SK-N-SH (cell line): ENCODE measurements at places on chromosomes 1 and 21.

DNA sequence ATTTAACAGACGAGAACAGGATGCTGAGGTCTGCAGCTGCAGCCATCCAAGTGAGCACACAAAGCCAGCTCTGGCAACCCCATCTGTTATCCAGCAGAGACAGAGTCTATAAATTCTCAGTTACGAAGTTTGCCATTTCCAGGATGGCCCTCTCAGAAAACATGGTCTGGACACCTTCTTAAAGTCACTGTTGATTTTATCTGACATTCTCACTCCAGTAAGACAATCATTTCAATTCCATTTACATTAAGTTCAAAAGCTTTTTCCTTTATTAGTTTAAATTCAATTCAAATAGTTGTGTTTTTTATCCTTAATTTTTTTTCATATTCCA lies 125.5 kb downstream of the DMRTB1 start:
- DNase-seq: no peak

GRCh38 chr1:218546314-218546713 lies 201.2 kb downstream of the TGFB2 start:
- no peak for DNase-seq

GRCh38 chr1:72184099-72184701 lies 98.1 kb downstream of the NEGR1 start:
- DNase-seq: no peak

GRCh38 chr1:204103431-204103741 lies 30.5 kb downstream of the SOX13 start:
- DNase-seq: no peak

- DNase-seq: no peak
Observed at GRCh38 chr1:61459345-61459744, 265.6 kb downstream of the TM2D1 start.

- no peak for DNase-seq
Observed at GRCh38 chr1:204368996-204369726, 9.4 kb upstream of the PLEKHA6 start.

GRCh38 chr1:177423090-177423489 lies 252.3 kb downstream of the BRINP2 start:
- DNase-seq: no peak

GRCh38 chr21:40615505-40616376 lies 231.2 kb downstream of the DSCAM start:
- DNase-seq: no peak

- DNase-seq: no peak
Observed at GRCh38 chr1:242712248-242712647, 187.8 kb upstream of the PLD5 start.

- no peak for DNase-seq
Observed at GRCh38 chr1:239998312-239998649, 93.4 kb upstream of the FMN2 start.

DNA sequence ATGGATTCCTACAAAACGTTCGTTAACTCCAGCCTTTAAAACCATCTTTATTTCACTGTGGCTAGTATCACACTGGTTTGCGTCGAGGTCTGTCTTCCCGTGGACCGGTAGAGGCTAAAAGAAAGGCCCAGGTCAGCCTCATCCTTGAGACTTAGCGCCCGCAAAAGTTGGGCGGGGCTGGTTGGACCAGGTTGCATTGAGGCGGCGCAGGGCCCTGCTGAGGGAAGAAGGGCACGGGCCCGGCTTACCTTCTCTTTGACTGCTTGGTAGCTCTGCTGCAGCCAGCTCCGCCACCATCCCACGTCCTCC lies 455 bp downstream of the BSDC1 start:
- no peak for DNase-seq

- DNase-seq: no peak
Observed at GRCh38 chr1:165067829-165068228, 288.7 kb downstream of the LMX1A start.

DNA sequence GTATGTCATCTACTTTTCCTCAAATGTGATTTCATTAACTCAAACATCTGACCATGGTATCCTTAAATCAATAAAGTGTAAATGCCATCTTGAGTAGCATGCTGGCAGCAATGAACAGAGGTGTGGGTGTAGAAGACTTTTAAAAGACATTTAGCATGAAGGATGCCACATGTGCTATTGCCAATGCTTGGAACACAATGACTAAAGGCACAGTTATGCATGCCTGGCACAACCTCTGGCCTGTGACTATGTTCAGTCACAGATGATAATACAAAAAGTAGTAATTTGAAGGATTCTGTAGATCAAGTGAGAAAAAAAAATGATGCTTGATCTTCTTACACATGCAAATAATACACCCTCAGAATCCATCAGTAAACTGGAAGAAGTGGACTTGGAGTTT lies 938.9 kb upstream of the ADGRL4 start:
- no peak for DNase-seq

DNA sequence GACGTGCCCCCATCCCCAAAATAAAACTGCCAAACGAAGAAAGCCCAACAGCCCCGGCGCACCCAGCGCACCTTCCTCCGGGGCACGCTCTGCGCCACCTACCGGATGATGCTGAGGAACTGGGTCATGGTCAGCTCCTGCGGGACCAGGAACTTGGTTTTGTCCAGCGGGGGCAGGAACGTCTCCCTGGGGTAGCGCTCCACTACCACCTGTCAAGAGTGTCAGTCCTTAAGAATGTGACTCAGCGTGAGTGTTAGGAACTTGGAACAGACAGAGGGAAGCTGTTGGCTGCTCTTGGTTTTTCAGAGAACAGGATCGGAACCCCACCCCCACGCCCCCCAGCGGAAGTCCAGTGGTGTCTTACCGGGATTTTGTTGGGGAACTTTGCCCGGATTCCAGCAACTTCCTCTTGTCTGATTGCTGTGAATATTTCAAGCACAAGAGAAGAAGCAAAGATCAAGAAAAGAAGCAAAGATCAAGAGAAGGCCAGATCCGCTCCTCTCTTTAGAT lies 431 bp downstream of the MAP1LC3C start:
- DNase-seq: no peak

DNA sequence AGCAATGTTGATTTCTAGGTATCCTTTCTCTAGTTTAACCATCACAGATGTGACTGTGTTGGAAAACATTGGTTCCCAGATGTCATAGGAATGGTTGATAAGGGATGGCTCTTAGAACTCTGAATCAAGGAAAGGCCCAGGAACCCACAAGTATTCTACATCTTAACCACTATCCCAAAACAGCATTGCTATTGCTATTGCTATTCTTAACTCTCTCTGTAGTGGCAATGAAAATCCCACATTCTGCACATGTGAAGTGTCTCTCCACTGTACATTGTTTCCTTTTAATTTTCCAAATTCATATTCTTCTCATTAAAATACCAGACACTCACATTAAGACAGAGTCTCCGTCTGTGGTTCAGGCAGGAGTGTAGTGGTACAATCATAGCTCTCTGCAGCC lies 420.4 kb upstream of the RUNX1 start:
- no peak for DNase-seq

DNA sequence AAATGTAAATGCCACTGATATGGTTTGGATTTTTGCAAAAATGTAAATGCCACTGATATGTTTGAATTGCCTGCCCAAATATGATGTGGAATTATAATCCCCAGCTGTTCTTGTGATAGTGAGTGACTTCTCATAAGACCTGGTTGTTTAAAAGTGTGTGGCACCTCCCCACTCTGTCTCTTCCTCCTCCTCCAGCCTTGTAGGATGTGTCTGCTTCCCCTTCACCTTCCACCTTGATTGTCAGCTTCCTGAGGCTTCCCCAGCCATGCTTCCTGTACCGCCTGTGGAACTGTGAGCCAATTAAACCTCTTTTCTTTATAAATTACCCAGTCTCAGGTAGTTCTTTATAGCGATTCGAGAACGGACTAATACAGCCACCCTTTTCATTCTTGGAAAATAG lies 1.3 kb upstream of the CCT8 start:
- no peak for DNase-seq

DNA sequence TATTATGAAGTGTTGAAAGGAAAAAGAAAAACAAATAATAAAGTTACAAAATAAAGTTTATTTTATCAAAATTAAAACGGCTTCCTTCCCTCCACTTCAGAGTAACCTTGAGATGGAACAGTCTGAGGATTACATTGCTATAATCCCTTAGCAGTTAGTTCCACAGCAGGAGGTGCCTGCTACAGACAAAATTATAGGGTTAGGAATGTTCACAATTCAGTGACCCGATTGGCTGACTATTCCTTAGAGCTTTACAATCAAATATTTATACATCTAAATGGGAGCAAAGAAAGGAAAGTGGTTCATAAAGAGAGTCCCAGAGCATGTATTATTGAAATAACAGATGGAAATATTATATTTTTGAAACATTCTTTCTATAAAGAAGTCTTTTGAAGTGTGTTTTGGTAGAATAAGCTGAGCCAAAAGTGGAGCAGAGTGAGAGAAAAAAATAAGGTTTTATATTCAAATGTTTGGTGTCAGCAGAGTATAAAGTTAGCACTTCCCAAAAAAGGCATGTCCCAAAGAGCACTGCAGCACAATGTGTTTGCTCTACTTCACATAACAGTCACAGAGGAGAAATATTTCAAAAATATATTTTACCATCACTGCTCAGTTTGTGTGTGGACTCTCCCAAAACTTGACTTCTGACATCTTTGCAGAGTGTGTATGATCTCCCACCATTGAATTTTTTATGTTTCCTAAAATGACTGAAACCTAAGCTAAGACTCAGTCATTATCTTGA lies 71.4 kb upstream of the GORAB start:
- no peak for DNase-seq

DNA sequence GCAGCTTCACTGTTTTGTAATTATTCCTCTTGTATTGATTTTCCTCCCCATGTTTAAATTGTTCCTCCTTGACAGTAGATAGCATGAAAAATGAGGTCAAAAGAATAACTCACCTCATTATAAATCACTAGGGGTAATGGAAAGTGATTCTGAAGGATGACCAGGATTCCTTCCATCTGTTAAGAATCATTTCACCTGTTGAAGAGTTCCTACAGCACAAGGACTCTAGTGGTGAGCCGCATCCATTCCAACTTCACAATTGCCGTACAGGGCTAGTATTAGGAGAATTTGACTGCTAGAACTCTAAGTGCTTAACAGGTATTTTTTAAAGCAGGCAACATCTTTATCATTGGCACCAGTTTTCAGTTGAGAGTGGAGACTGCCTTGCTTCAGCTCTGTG lies 13.7 kb downstream of the PPP1R12B start:
- no peak for DNase-seq

- peak; percentile 61 for DNase-seq
Observed at GRCh38 chr1:38789498-38790169, 69.9 kb downstream of the RRAGC start.

- no peak for DNase-seq
Observed at GRCh38 chr1:201590474-201590873, 51.5 kb downstream of the NAV1 start.

- DNase-seq: no peak
Observed at GRCh38 chr1:202058001-202058908, 47.9 kb downstream of the ELF3 start.

- no peak for DNase-seq
Observed at GRCh38 chr1:198443365-198444233, 96.9 kb downstream of the ATP6V1G3 start.

DNA sequence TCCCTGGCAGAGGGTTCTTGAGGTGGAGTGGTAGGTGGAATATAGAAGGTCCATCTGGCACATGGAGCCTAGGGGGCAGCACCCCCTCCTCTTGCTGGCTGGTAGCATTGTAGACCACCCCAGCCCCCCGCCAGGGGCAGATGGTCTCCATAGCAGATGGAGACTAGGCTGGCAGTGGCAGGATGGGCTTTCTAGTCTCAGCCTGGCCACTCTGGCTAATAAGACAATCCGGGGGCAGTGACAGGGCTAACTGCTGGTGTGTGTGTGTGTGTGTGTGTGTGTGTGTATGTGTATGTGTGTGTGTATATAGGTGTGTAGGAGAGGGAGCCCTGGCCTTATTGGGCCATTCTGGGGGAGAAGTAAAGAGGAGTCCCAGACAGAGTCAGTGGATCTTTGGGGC lies 16.1 kb downstream of the UTP11 start:
- DNase-seq: peak; percentile 61

DNA sequence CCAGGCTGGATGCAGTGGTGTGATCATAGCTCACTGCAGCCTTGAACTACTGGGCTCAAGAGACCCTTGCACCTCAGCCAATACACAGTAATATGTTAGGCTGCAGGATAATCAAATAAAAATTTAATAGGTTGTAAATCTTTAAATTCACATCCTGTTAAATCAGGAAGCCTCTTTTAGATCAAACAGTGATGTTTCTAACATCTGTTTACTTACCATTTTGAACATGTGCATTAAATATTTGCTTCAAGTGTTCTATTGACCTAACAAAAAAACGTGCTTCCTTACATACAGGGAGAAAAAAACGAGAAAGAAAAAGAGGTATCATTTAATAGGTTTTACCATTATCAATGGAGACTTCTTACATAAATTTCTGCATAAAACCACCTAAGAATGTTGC lies 70.6 kb downstream of the IARS2 start:
- no peak for DNase-seq

DNA sequence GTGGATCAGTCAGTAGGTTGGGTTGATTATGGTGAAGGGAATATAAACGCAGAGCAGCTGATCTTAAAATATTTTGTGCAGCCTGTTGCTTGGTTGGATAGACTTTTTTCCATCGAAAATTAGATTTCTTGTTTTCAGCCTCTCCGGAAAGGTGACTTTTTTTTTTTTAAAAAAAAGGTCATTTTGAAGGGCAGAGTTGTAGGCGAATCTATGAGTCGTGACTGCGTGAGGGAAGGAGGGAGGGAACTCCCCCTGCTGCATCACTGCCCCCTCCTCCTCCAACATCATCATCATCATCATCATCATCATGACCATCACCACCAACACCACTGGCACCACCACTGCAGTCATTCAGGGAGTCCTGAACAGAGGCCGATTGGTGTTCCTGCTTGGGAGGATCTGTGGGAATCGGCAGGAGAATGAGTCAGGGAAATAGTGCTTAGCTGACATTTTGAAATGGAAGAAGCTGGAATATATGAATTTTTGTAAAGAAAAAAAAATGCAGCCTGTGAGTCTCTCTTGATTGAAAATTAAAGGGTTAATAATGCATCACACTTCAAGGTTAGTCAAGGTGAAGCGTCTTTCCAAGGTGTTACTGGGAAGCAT lies 1.2 kb downstream of the ATP1B1 start:
- DNase-seq: no peak

DNA sequence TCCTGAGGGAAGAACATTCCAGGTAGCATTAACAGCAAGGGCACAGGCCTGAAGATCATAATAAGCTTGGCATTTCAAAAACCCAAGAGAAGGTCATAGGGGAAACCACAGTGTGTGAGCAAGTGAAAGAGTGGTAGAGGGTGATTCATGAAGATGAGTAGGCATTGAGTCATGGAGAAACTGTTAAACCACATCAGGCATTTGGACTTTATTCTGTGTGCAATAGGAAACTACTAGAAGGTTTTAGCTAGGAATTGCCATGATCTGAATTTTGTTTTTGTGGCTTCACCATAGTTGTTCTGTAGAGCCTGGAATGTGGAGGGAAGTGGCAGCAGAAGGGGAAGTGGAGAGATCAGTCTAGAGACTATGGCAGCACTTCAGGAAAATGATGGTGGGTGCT lies 359.0 kb upstream of the PTBP2 start:
- no peak for DNase-seq
